ENCODE measurements at places on chromosomes 3 and 15.

DNA sequence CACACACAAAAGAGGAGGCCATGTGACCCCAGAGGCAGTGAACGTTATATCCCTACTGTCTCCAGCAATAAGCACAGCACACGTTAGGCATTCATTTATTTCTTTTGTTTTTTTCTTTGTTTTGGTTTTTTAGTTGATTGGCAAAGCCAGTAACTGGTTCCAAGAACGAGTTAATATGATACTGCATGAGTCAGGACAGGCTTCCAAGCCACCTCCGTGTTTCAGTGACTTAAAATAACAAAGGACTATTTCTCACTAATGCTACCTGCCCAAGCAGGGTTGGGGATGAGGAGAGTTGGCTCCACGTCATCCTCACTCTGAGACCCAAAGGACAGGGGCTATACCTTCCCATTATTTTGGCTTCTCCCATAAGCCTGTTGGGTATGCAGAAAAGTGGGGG is 130.5 kb downstream of the ST8SIA2 start:
- DNase-seq, result no peak

GRCh38 chr15:40949756-40950207 is 3.5 kb upstream of the CHAC1 start:
- no peak for DNase-seq

- peak; percentile 20 for DNase-seq
Observed at GRCh38 chr3:61938878-61939549, 377.6 kb downstream of the PTPRG start.

GRCh38 chr15:44319385-44319784 is 30.9 kb downstream of the GOLM2 start:
- no peak for DNase-seq

DNA sequence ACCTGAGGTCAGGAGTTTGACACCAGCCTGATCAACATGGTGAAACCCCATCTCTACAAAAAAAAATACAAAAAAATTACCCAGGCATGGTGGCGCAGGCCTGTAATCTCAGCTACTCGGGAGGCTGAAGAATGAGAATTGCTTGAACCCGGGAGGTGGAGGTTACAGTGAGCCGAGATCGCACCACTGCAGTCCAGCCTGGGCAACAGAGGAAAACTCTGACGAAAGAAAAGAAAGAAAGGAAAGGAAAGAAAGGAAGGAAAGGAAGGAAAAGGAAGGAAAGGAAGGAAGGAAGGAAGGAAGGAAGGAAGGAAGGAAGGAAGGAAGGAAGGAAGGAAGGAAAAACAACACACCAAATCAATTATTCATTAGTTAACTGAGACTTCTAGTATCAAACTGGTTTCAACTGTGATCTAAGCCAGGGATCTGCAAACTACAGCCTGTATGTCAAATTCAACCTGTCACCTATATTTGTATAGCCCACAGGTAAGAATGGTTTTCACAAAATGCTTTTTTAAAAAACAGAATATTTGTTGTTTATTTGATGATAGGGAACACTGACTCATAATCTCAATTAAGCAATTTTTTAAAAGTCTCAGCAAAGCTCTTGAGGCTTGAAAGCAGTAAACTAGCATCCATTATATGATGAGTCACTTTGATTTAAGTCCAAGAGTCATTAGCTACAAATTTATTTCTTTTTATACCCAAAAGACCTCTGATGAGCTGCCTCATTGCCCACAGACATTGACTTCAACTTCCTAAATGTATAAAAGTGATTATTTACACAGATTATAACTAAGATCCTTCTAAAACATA is 127.6 kb downstream of the TBL1XR1 start:
- no peak for DNase-seq

- no peak for DNase-seq
Observed at GRCh38 chr15:84749111-84749991, 959 bp downstream of the ZNF592 start.

DNA sequence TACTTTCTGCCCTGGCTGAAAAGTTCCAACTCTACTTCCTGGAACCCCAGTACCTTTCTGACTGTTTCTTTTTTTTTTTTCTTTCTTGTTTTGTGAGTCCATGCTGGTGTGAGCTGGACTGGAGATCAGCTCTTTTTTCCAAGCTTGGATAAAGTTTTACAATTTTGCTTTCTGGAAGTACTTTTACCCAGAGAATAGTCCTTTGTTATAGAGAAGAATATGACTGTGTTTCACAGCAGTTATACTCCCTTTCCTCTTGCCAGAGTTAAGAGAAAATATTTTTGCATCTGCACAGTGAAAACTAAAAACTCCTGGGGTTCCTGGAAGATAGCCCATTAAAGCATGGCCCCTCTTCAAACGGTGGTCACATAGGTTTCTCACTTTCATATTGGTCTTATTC is 1100.6 kb downstream of the OTOL1 start:
- DNase-seq, result no peak

GRCh38 chr3:136237961-136238649 is 12.0 kb upstream of the PCCB start:
- no peak for DNase-seq

- no peak for DNase-seq
Observed at GRCh38 chr3:195601382-195601781, 17.6 kb upstream of the APOD start.

- DNase-seq, result no peak
Observed at GRCh38 chr15:89307791-89308190, 26.8 kb downstream of the POLG start.

- DNase-seq, result no peak
Observed at GRCh38 chr15:50009634-50010033, 109.4 kb downstream of the ATP8B4 start.
